Amniotic epithelial cell (primary cell): ENCODE measurements at places on chromosomes 1 and 21.

- no peak for DNase-seq
Observed at GRCh38 chr1:154778275-154778674, 91.8 kb downstream of the KCNN3 start.

GRCh38 chr1:157044326-157044725 is 1.2 kb downstream of the ARHGEF11 start:
- DNase-seq = no peak

DNA sequence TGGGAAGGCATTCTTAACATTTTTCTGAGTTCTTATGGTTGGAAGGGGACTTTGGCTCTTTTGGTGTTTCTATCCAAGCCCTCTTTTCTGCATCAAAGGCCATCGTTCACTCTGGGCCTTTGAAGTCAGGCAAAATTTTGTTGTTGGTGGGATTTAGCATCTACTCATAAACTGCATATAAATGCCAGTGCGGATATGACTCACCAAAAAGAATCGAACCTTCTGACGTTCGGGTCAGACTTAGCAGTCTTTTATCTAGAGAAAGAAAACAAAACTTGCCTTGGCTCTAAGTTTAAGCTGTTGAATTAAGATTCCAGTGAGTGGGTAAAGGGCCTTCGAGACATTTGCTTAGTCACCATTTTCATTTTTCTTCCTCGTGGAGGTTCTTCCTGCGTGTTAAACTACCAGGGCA is 51.4 kb downstream of the EVA1C start:
- peak; percentile 84 for DNase-seq

DNA sequence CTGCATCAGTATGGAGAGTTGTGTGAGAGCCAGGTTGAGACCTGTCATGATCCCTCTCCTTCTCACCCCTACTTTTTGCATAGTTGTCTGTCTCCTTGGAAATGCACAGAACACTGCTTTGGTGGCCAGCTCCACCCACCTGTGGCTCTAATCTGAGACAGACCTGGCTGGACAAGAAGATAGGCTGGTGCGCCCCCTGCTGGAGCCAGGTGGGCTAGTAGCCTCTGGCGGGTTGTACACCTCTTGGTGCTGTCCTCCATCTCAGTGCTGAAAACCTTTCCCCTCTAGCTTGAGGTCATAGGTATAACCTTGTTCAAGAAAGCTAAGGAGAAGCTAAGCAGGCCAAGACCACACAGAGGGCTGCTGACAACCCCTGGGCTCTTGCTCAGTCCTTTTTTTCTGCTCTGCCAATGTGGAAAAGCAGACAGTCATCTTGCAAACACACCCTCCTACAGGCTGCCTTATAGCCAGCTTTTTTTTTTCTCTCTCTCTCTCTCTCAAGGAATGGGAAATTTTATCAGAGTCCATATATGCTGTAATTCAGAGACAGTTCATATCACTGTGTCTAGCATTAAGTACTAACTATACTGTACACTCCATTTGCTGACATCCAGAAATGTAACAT is 58.8 kb upstream of the SPATA6 start:
- peak; percentile 5 for DNase-seq

DNA sequence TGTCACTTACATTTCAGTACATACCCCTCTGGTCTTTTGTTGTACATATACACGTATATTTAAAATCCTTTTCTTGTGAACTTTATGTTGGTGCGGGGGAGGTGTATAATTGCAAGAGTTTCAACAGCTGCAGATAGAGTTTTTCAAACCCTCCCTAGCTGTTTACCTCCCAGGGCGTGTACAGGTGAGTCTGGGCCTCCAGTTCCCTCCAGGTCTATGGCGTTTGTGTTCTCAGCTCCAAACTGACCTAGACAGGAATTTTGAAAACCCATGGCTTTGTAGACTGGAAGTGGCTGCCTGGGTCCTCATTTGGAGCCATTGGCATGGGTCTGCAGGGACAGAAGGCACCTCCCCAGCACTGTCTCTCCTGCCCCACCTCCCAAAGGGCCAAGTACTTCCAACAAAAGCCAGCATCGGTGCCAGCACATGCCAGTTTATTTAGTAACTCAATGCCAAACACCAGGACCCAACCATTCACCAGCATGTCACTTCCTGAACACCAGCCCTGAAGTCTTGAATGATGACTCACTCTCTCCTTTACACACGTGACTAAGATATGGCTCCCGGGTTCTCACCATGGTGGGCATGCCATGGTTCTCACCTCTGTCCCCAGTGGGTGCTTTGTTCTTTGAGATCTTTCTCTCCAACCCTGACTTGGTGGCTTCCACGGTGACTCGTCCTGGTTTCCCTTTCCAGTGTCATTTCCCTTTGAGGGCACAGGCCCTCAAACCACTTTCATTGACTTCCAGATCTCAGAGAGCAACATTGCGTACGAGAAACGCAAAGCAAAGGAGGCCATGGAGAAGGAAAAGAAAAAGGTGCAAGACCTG is 57.3 kb upstream of the EFHD2 start:
- DNase-seq = peak; percentile 58

DNA sequence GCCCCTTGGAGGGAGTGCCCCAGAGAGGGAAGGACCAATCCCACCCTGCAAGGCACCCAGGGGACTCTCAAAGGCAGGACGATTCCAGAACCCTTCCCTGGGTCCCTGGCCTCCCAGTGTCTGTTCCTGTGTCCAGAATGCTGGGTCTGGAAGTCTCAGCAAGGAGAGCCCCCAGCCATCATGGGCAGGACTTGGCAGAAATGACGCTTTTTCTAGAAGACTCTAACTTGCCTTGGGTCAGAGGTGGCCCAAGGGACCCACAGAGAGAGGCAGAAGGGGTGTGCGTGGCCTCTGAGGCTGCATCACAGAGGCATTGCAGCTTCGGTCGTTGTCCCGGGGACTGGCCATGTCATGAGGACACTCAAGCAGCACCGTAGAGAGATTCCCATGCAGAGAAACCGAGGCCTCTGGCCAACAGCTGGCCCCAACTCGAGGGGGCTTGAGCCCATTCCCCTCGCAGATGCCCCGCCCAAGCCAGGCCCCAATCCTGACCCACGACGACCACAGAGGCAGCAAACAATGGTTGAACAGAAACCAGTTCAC is 57.8 kb downstream of the WNT9A start:
- DNase-seq = no peak

GRCh38 chr1:185318431-185319138 is 1.5 kb upstream of the IVNS1ABP start:
- DNase-seq = no peak

- no peak for DNase-seq
Observed at GRCh38 chr1:9349331-9349851, 56.7 kb downstream of the SPSB1 start.

GRCh38 chr1:175539986-175540385 is 203.4 kb downstream of the TNR start:
- DNase-seq = no peak

DNA sequence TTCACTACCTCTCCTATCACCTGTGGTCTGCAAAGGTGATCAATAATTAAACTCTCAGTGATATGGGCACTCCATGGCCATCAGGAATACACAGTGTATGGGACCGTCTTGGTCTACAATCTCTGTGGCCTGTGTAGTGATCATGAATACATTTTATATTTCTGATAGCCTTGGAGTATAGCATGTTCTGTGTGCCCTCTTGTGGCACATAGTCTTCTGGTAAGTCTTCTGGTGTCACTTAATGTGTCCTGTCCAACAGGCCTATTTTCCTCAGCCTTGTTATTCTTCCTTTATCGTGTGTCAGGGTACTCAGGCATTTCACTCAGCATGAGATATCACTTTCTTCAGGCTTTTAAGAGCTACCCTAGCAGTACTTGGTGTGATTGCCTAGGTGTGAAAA is 393.6 kb downstream of the AGBL4 start:
- DNase-seq = no peak

DNA sequence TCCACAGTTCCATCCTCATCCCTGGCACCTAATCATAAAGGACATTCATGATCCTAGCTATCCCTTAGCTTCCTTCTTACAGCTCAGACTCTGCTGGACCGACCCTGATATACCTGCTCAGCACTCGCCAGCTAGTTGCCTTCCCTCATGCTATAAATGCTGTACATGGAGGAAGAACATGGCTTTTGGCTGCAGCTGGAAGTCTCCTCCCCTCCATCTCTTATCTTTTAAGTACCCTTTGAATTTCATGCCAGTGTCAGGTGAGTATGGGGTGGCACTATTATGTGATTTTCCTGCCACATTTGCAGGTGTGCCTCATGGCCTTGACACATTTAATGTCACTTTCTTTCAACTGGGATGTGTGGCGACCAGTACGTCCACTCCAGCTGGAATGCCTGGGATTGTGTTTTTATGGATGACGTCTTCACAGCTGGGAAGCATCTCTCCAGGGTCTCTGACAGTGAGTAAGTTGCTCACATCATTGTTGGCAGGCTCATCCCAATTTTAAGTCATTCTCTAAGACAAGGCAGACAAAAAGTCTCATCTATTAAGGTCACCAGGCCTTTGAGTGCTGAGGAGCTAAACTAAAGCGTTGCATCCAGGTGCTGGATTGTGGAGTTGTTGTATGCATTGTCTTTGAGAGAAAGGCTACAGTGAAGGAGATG is 43.4 kb downstream of the RUNX1 start:
- no peak for DNase-seq

DNA sequence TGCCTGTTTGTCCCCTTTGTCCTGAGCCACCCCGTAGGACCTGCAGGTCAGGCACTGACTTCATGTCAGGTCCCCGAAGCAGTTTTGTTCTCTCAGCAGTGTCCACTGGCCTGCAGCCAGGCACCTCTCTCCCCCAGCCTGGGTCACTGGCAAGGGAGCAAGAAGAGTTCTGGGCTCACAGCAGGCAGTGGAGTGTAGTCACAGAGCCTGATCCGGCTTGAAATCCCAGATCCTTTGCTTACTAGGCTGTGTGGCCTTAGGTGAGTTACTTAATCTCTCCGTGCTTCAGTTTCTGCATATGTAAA is 34.2 kb downstream of the L1TD1 start:
- no peak for DNase-seq

DNA sequence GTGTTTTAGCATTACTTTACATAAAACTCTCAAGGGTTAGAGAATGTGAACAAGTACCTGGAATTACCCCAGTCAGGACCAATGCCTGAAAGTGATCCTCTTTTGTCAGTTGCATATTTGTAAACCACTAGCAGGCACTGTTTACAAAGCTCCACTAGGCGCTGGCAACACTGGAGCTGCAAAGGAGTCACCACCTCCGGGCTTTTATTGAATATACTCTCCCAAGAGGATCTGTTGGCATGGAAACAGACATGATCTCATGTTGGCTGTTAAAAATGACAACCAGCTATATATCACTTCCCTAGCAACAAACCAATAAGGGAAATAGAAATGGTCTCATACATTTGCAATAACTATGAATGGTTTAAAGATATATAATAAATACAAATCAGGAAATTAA is 116.0 kb downstream of the TTLL7 start:
- peak; percentile 69 for DNase-seq

DNA sequence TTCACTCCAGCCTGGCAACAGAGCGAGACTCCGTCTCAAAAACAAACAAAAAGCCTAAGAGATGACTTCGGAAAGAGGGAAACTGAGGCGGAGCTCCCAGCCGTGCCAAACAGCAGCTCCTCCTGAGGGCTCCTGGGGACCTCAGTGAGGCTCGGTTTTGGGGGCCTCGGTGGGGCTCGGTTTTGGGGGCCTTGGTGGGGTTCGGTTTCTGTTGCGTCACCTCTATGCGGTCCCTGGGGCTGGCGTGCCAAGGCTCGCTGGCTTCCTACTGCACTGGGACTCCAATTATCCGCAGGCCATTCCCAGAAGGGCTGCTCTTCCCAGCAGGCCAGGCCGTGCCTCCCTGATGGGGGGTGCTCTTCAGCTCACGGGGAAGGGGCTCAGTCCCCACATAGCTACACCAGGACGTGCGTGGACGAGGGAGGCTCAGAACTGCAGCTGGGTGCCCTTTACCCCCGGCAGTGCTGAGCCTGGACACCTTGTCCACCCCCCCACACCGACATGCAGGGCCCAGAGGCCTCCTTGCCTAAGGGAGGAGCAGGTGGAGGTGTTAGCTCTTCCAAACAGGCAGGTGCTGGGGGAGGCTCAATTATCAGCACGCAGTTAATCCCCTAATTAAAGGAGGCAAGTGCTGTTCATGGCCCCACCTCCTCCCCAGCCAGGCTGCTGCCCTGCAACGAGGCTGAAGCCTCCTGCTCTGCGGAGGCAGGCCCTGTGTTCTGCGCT is 5.1 kb upstream of the C1orf159 start:
- DNase-seq = no peak

DNA sequence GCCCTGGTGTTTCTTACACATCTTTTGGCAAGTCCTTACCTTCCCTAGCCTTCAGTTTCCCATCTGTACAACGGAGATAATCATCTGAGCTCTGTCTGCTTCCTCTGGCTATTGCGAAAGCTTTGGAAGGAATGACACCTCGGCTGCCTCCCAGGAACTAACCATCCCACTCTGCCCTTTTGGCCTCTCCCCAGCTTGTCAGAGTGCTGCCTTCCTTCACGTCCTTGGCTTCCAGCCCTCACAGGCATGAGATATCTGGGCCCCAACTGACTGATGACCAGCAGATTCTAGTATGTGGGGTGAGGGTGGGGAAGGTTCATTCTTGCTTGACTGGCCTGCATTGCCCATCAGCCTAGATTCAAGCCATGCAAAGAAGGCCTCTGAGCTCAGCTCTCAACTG is 253.1 kb upstream of the FGGY start:
- peak; percentile 100 for DNase-seq

- DNase-seq = peak; percentile 59
Observed at GRCh38 chr1:89884718-89885596, 64.1 kb downstream of the LRRC8D start.

GRCh38 chr1:245856944-245857531 is 650.0 kb downstream of the SMYD3 start:
- DNase-seq = peak; percentile 99

DNA sequence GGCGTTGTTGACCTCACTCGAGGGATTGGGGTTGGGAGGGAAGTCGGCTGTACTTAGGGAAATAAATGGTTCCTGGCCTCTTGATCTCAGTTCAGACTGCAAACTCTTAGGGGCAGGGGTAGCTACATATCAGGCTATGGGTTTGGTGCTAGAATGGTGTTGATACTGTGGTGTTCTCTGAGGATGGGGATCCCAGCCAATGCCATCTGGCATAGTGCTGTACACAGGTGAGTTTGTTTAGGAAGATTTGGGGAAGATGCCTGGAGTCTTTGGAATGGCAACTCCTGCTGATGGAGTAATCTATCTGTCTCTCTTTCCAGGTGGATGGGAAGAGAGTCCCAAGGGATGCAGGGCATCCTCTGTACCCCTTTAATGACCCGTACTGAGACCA is 14.3 kb upstream of the NASP start:
- no peak for DNase-seq

- DNase-seq = no peak
Observed at GRCh38 chr1:116309090-116309870, 63.8 kb upstream of the ATP1A1 start.

- no peak for DNase-seq
Observed at GRCh38 chr1:9626201-9626608, 25.3 kb upstream of the PIK3CD start.
